ENCODE measurements at places on chromosomes 3 and 15.

- no peak for DNase-seq
Measured at GRCh38 chr3:10508619-10509260, 3.4 kb upstream of the ATP2B2 start.

- peak; percentile 16 for DNase-seq
Measured at GRCh38 chr15:91853948-91854638, 585 bp downstream of the SLCO3A1 start.

GRCh38 chr3:162183440-162183839, 686.8 kb downstream of the OTOL1 start:
- DNase-seq = no peak

- no peak for DNase-seq
Measured at GRCh38 chr3:97952280-97952679, 20.0 kb downstream of the RIOX2 start.

GRCh38 chr3:94173673-94174434, 111.0 kb downstream of the NSUN3 start:
- DNase-seq = peak; percentile 25

Measured in fibroblast of skin of back (primary cell).